ENCODE measurements at places on chromosomes 7 and 10. TPM values are rescaled to one million over a fixed set of nuclear protein-coding genes. Genes with fewer than 3 reads are reported as not detected.

Gene CHCHD2
- 166 TPM for total RNA-seq

Gene MMP21
- not detected for total RNA-seq

Gene ANKRD22
- not detected for total RNA-seq

Gene GOT1
- 23.8 TPM for total RNA-seq

Gene SYT15
- total RNA-seq, result 0.17 TPM

Gene BTBD16
- total RNA-seq, result not detected

Gene CTAGE8
- total RNA-seq, result not detected

Gene ZNF804B
- not detected for total RNA-seq

Measured in smooth muscle cell of the pulmonary artery (primary cell).